Fibroblast of upper back skin (primary cell): ENCODE measurements at places on chromosomes 6 and 20.
A peak's percentile ranks its signal among the peaks of the same experiment; 100 is the strongest.

GRCh38 chr6:83546636-83547035, 34.3 kb downstream of the PRSS35 start:
- DNase-seq, result no peak

GRCh38 chr6:57173056-57173885, 1.1 kb downstream of the BAG2 start:
- DNase-seq, result peak; percentile 25

GRCh38 chr6:101393251-101393828, at the start of gene GRIK2:
Gene GRIK2, plus strand, starts transcription at chr6:101393708.
- peak; percentile 38 for DNase-seq

GRCh38 chr20:63254606-63255384, 532 bp upstream of the NKAIN4 start:
- DNase-seq, result no peak

GRCh38 chr6:56691814-56692213, 49.1 kb upstream of the DST start:
- DNase-seq, result no peak

GRCh38 chr6:52077180-52077884, 10.1 kb downstream of the PKHD1 start:
- no peak for DNase-seq

DNA sequence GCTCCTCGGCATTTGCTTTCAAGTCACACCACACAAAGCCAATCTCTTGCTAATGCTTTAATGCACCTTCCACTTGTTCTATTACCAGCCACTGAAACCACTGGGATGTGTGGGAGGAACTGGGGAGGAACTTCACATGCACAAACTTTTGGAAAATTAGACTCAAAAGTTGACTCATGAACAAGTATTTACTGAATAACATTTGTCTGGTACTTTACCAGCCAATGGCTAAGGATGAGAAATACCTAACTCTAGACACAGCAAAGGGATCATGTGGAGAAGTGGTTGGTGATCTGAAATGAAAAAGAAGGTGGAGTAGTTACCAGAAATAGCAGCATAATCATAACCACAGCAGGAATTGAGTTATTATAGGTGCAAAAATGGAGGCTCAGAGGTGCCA, 554.0 kb upstream of the NOX3 start:
- DNase-seq, result no peak

DNA sequence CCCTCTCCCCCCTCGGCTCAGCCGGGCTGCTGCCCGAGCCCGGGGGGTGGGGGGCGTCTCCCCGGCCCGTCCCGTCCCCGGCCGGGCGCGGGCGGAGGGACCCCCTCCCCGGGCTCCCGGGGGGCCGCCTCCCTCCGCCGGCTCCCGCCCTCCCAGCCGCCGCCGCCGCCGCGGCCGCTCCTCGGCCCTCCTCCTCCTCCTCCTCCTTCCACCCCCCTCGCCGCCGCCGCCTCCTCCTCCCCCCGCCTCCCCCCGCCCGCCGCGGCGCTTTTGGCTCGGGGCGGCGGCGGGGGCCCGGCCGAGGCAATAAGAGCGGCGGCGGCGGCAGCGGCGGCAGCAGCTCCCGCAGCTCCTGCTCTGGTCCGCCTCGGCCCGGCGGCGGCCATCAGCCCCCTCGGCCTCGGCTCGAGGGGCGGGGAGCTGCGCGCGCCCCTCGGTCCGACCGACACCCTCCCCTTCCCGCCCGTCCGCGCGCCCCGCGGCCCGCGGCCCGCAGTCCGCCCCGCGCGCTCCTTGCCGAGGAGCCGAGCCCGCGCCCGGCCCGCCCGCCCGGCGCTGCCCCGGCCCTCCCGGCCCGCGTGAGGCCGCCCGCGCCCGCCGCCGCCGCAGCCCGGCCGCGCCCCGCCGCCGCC, 38.7 kb downstream of the GNAS start:
- peak; percentile 78 for DNase-seq

- no peak for DNase-seq
Observed at GRCh38 chr6:155648301-155648700, 192.7 kb upstream of the NOX3 start.

DNA sequence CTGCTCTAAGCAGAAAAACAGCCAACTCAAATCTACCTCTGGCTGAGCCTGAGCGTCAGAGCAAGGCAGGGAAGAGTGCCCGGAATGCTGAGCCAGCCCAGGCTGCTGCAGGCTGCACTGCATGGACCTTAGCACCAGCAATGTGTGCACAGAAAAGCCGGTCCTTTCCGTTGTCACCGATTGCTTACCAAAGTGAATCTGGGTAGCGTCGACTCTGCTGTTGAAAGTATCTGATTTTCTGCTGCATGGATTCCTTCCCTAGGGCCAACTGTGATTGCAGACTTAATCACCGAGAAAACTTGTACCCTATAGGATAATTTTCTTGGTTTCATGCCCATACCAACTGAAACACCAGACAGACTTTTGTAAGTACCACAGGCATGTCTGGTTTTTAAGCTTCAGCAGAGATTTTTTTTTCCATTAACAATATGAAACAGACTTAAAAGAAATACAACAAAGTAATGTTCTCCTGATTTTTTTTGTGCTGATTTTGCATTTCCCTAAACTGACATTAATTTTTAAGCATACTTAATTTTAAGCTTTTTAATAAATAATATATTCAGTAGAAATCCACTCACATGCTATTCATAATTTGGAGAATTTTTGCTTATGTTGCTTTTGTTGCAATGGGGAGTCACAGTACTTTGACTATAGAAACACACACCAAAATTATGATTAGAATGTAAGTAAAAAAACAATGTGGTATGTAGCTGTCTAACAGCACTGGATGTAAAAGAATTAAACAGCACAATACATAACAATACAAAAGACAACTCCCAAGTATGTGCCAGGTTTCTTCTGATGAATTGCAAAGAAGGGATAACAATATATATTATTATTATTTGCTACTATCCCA, 218.0 kb downstream of the THBS2 start:
- peak; percentile 92 for DNase-seq

GRCh38 chr20:2259731-2260130, 36.1 kb upstream of the TGM3 start:
- peak; percentile 15 for DNase-seq

GRCh38 chr6:150006961-150007464, 18.3 kb downstream of the RAET1L start:
- no peak for DNase-seq

DNA sequence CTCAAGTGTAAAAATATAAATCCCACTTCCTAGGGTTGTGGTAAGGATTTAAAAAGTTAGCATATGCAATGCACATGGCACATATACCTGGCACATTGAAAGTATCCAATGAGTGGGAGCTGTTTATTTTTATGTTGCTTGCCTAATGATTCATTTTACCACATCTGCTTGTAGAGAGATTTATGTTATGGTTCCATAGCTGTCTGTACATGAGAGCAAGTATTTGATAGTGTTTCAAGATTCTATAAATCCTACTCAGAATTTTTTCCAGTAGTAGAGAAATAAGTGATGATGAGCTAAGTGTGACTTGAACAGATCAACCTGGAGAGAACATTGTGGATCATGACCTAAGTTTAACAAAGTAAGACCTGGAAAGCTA, 125.3 kb upstream of the SPTLC3 start:
- no peak for DNase-seq

GRCh38 chr6:148682990-148683389, 63.8 kb upstream of the UST start:
- no peak for DNase-seq

- no peak for DNase-seq
Observed at GRCh38 chr6:43540507-43540906, 23.6 kb downstream of the POLR1C start.

DNA sequence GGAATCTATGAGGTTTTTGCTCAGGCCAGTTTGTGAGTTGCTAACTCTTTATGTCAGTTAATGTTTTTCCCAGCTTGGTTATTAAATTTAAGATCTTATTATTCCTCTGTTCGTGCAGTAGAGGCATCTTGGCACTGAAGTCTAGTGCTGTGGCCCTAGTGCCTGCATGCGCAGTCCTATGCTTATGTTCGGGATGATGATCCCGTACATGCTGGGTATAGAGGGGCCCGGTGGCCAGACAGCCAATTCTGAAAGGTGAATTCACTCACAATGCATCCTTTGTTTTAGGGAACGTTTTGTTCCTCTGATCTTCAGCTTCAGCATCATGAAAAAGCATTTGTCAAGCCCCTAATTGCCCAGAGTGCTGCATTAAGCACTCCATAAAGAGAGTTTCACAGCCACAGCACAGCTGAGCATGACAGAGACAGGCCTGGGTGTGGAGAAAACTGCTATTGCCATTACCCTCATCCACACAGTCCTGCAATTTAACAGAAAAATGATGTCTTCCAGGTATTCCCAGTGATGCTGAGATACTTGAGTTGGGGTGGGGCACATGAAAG, 39.8 kb upstream of the BACH2 start:
- DNase-seq, result no peak

DNA sequence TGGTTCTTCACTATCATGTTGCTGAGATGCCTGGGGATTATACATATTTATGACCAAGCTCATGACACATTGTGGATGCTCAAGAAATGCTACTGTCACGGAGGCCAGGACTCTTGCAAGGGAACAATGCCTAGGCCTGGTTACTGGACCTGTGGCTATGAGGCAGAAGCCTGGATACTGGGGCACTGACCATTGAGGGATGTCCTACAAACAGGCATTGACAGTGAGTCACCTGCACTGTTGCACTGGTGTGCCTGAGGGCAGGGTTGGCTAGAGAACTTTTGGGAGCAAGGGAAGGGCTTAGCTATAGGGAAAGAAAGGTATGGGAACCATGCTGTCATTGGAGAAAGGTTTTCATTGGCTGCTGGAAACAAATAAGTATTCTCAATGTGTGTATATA, 313.1 kb upstream of the SUPT3H start:
- DNase-seq, result no peak

DNA sequence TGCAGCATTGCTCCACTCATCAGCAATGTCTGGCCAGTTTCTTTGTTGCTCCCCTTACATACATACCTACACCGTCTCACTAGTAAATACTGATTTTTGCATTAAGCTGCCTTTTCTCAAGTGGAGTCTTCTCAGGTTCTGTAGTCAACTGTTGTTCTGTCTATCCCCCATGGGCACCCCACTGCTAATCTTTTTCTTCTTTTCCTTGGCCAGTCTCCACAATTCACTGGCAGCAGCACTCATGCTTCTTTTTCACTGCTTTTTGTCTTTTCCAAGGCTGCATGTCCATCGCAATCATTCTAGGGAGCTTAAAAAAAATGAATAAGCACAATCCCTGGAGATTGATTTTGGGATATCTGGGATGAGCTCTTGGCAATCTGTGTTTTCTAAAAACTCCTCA, 10.3 kb upstream of the ERVFRD-1 start:
- peak; percentile 62 for DNase-seq

DNA sequence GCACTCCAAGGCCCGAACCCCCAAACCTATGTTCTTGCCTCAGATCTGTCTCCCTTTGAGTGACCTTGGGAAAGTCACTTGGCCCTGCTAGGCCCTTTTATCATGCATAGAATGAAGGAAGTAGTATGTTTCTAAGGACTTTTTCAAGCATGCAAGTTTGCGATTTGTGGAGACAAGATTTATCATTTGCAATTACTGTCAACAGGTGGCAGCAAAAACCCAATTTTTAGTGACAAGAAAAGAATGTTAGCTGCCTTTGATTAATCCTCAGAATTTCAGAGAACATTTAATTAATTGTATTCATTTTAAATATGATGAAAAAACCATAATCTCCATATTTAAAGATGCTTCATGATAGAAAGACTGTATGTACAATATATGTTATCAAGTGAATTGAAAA, 28.3 kb upstream of the PREP start:
- peak; percentile 65 for DNase-seq

- no peak for DNase-seq
Observed at GRCh38 chr20:9071976-9072726, 3.3 kb downstream of the PLCB4 start.

- no peak for DNase-seq
Observed at GRCh38 chr6:34143884-34144580, 1.9 kb downstream of the GRM4 start.

DNA sequence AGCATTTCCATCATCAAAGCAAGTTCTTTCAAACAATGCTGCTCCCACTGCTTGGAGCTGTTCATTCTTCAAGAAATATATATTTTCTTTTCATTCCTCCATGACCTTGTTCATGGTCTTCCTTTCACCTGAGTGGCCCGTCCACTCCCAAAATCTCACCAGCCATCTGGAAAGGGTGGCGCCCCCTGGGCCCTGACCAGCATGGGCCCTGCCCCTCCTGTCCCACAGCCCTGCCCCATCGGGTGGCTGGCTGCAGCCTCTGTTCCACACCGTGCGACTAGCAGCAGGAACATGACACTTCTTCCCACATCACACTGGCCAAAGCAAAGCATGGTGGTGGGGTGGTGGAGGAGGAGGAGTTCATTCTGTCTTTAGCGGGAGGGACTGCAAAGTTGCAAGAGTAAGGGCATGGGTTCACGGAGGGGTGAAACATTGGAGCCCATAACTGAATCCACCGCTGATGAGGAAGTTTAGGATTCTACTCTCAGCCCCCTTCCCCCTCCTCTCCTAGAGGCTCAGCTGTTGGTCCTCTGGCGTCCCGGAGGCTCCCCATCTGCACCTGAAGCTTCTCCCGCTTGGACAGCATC, 195.2 kb upstream of the SLC24A3 start:
- no peak for DNase-seq

DNA sequence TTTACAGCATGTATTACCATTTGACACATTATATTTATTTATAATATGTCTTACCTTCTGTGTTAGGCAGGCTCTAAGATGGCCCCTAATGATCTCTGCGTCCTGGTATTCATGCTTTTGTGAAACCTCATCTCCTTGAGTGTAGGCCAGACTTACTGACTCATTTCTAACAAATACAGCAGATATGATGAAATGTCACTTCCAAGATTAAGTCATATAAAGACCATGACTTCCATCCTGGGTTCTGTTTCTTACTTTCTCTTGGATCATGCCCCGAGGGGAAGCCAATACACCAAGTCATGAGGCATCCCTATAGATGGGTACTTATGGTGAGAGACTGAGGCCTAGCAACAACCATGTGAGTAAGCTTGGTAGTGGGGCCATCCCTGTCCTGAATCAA, 30.2 kb downstream of the ZHX3 start:
- peak; percentile 81 for DNase-seq

DNA sequence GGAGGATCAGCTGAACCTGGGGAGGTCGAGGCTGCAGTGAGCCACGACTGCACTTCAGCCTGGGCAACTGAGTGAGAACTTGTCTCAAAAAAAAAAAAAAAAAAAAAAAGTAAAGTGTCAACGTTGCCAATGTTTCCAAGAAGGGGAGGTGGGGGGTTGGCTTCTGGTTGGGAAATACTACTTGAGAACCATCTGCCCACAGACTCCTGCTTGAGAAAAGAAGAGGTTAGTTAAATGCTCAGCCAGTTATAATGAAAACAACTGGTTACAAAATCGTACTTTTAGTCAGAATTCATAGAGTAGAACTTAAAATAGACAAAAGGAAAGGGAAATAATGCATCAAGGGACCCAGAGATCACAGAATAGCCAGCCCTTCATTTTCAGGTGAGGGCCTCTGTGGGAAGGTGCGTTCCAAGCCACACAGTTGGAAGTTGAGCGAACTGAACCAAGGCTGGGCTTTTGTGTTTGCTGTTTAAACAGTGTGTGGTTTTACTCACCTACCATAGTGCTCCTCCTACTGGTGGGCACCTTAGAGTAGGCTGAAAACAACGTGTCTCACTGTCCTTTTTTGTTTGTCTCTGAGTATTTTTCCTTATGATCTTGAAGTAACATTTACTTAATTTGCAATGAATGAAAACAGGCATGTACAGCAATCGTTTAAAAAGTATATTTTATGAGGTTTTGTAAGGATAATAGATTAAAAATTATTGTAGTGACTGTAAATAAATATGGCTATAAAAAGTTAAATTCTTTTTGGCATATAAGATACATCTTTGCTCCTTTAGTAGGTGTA, 200.7 kb downstream of the BCAS1 start:
- DNase-seq, result peak; percentile 66

- DNase-seq, result no peak
Observed at GRCh38 chr20:49825521-49826033, 12.9 kb downstream of the SLC9A8 start.
